ENCODE measurements at places on chromosomes 5 and 9.

DNA sequence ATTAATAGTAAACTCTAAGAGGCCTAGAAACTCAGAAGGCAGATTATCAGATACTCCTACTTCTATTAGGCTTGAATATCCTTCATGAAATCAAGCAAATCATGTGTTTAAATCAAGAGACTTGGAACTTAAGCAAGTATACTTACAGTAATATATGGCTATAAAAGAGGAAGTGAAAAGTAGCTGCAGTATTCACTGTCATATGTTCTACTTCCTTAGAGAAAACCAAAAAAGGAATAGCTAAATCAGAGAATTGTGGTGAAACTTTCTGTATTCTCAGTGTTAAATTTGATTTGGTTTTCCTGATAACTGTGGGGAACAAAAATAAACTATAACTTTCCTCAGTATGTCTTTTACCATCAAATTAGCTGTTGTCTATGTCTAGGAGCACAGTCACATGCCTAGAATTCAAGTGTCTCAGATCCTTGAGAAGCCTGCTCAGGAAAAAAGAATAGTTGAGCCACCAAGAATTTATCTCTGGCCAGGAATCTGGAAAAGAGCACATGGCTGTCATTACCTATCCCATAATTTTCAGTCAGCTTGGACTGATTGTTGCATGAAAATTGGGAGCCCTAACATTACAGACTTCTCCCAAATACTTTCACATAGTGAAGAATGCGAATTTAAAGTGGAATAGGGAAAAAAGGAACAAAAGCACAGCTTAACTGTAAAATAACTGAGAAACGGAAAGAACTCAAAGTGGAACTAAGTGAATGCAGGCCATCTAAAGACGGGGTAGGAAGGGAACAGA, 1.7 kb downstream of the FKBP15 start:
- peak; percentile 65 for DNase-seq

DNA sequence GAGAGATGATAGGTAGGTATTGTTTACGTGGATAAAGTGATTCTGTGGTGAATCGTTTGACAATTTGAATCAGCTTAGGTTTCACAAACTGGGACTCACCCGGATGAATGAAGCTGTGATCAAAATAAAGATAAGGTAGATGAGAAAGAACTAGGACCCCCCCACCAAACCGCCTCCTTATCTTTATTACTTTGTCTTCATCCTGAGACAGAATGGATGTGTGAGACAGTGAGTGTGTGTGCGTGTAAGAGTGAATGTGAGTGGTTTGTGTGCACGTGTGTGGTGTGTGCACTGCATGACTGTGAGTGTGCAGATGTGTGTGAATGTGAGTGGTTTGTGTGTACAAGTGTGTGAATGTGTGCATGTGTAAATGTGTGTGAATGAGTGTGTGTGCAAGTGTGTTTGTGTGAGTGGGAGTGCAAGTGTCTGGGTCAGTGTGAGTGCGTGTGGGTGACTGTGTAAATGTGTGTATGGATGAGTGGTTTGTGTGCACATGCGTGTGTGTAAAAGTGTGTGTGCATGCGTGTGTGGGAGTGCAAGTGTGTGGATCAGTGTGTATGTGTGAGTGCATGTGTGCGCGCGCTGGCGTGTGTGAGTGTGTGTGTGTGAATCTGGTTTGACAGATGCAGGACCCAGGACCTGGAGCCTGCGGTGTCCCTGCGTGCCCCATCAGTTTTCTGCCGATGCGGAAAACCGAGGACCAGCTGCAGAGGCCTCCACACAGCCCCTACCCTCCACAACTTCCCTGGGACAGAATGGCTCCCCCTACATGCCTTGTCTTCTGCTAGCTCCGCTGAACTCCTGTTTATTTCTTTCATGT, 11.4 kb upstream of the ENG start:
- no peak for DNase-seq

GRCh38 chr5:110288766-110289511, 437.5 kb downstream of the TMEM232 start:
- DNase-seq = no peak

DNA sequence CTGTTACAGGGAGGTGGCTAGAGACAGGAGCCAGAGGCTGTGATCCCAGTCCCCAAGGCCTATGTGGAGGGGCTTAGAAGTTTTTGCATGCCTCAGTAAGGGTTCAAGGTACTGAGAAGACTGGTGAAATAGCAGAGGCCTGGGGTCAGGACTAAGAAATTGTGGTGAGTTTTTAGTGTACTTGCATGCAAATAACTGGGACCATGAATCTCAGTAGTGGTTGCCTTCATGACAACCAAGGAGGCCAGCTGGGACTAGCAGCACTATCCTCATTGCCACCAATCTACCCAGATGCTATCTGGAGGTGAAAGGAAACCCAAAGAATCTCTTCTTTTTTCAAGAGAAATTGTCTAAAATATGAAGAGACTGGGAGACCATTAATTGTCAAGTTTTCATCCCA, 395.1 kb downstream of the CETN3 start:
- no peak for DNase-seq

DNA sequence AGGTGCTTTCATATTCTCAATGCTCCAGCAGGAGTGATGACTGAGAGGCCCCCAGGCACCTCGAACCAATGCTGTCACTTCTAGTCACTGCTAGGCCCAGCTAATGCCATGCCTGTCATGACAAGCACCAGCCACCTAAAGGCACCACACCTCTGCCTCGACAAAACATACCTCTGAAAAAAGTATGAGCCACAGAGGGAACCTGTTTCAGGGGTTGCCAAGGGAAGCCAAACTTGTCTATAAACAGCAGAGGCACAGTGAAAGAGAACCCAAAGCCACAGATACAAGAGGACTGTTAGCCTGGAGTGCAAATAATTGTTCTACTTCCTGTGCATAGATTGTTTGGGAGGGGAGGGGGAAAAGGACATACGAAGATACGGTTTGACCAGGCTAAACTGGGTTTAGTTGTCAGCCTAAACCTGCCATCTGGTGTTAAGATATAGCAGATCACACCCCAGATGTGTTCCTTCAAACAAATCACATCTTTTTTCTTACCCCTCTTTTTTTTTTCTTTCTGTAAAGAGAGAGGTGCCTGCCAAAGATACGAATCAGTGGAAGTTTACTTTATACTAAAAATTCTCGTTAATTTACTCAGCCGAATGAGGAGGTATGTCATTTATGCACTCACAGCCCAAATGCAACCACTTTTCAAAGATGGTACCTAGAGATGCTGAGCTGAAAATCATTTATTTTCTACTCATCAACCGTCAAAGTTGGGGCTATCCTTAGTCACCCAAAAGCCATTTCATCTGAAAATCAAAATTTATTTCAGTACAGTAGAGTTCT, 45.7 kb downstream of the BNC2 start:
- no peak for DNase-seq

DNA sequence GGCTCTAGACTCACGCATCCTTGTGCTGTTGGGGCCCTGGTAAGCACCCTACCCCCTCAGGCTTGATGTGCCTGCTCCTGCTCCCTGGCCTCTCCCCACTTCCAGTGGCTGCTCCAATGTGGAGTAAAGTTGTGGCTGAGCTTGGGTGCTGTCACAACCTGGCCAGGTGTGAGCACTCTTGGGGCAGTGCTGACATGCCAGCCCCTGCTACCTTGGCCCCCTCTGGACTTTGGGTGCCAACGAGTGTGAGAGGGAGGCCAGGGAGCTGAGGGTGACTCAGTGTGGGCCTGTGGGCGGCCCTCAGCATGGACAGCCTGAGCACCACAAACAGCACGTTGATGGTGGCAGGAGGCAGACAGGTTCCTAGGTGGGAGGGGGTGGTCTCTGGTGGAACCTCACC, 870.2 kb upstream of the C9orf72 start:
- DNase-seq = no peak

DNA sequence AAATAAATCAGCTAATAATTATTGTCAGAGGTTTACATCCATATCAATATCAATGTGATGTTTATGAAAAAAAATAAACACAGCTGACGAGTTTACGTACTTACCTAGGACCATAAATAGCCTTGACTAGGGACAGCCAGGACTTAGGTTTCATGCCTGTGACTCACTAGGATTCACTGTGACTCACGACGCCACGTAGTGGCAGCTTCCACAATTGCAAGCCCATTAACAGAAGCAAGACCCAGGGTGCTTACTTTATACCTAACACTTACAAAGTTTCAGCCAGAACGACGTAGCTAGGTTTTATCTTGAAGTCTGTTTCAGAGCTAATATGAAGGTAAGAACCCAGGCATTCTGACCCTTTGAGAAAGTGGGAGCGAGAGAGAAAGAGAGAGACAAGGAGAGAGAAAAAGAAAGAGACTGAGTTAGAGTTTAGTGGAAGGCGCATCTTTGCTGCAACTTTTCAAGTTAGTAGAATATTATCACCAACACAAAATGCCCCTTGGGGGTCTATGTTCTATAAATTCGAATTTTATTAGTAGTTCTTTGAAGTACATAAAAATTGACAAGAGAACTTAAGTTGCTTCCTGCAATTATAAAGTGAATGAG, 191.2 kb downstream of the GNA14 start:
- peak; percentile 69 for DNase-seq

DNA sequence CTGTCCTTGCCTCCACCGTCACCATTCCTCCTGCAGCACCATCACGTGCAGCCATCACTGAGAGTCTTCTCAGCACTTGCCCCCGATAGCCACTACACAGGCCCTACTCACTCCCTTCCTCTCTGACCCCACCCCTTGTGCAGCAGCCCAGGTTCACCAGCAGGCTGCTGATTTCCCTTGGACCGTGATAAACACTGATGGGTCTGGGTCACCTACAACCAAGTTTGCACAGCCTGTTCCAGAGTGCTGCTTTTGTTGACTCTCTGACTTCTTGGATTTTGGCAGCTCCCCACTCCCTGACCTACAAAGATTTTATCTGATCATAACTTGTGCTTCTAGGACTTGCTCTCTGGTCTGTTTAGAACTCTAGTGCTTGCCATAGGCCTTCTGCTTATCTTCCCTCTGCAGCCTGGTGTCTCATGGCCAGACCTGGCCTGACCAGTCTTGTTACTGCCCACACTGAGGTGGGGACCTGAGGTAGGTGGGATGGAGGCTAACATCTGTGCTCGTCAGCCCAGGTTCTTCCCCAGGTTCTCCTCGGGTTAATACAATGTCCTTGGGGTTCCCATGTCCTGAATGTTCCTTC, 109.3 kb downstream of the TARS1 start:
- DNase-seq = no peak

GRCh38 chr9:16572005-16572734, 298.3 kb downstream of the BNC2 start:
- no peak for DNase-seq

DNA sequence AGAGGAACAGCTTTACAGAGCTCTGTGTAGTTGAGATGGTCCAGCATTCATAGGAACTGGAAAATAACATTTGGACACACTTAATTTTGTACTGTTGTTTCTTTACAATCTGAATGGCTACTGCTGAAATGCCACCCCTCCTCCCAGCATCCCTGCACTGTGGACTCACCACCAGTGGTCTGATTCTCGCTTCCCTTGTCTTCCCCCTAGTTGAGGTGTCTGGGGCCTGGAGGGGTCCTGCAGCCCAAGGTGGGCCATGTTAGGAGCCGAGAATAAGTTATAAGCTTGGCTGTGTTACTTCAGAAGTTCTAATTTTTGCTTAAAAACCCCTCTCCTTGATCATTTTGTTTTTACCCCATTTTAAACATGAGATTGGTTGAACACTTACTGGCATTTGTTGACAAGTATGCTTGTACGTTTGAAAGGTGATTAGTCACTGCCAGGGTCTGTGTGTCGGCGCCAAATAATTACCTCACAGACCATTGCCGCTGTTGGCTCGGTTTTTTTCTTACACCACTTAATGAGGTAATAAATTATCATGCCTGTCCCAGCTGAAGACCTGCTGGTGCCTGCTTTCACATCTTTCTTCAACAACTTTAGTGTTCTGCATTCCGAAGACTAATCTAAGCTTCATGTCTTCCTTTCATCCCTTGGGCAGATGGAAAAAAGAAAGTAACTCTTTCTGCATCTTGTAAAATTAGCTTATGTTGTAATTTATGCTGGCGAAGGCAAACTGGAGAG, 65.8 kb downstream of the MCCC2 start:
- DNase-seq = no peak

- no peak for DNase-seq
These were observed 101.8 kb downstream of the TMEM167A start for GRCh38 chr5:82975396-82975795.

GRCh38 chr5:44646016-44646415, 162.7 kb upstream of the MRPS30 start:
- no peak for DNase-seq

DNA sequence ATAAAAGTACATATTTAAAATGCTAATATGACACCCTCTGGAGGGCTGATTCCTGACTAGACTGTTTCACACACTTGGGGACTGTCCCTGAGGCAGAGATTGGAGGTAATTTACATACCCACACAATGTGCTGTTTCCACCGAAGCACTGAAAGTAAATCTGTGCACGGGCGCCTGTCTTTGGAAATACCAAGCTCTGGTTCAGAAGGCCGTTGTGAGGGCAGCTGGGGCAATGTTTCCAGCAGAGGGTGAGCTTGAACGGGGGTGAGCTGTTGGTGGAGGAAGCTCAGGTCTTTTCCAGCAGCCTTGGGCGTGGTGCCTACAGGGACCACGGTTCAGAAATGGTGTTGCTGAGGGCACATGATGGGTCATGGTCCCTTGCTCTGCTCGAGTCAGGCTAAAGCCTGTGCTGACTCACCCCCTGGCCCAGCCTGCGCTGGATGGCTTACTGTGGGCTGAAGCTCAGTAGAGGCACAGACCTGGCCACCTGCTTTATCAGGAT, 25.8 kb upstream of the HMCN2 start:
- DNase-seq = no peak
